Uterus (tissue), 4 donors: ENCODE measurements at places on chromosomes 6 and 20. TPM values are rescaled to one million over a fixed set of nuclear protein-coding genes. Genes with fewer than 3 reads are reported as not detected.

Gene TINAG
- total RNA-seq = not detected

Gene FABP7
- not detected for total RNA-seq

Gene NFATC2
- 11.9 TPM for total RNA-seq

Gene C6orf58
- total RNA-seq = 0.28 TPM

- DNase-seq = no peak
- H3K27me3 ChIP-seq = no peaks in the 10 kb centered on the region
- no peaks in the 10 kb centered on the region for H3K36me3 ChIP-seq
- no peak overlapping the region for H3K4me3 ChIP-seq
- no peaks in the 10 kb centered on the region for H3K4me1 ChIP-seq
- H3K27ac ChIP-seq = no peak overlapping the region
These were observed 2.9 kb downstream of the FNDC1 start for GRCh38 chr6:159172091-159172491.

DNA sequence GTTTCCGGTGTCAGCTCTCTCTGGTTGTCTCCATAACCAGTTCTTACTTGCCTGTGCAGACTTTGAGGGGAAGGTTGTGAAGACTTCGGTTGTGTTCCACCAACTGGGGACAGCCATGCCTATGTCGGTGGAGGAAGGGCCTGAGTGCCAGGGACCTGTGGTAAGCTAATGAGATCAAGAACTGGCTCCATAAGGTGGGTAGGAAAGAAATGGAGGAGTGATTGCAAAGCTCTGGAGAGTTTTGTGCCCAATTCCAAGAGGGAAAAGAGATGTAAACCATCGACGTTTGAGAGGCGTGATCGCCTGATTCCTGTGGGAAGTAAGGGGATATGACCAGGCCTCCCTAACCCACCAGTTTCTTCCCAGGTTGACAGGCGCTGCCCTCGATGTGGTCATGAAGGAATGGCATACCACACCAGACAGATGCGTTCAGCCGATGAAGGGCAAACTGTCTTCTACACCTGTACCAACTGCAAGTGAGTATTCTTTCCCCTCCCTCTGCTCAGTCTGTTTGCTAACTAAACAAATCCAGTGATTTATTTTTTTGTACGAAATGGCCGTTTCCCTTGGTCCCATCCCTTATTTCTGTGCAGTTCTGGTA is 893 bp downstream of the POLR1H start:
- H3K4me1 ChIP-seq = peaks cover 7% of the 10 kb centered on the region
- DNase-seq = no peak
- no peaks in the 10 kb centered on the region for H3K36me3 ChIP-seq
- no peaks in the 10 kb centered on the region for H3K27me3 ChIP-seq
- H3K27ac ChIP-seq = peak overlapping the region; percentile 95

- no peak overlapping the region for H3K4me3 ChIP-seq
- no peaks in the 10 kb centered on the region for H3K27me3 ChIP-seq
These were observed 149.7 kb downstream of the MRPL14 start for GRCh38 chr6:43977404-43978111.

- peak overlapping the region; percentile 79 for H3K27ac ChIP-seq
- no peak overlapping the region for H3K4me3 ChIP-seq
- no peaks in the 10 kb centered on the region for H3K36me3 ChIP-seq
- peak; percentile 72 for DNase-seq
- H3K4me1 ChIP-seq = no peaks in the 10 kb centered on the region
These were observed 69.6 kb downstream of the JAG1 start for GRCh38 chr20:10603971-10604864.

GRCh38 chr6:78749326-78749725 is 118.0 kb upstream of the IRAK1BP1 start:
- H3K36me3 ChIP-seq = no peaks in the 10 kb centered on the region
- no peaks in the 10 kb centered on the region for H3K27me3 ChIP-seq
- DNase-seq = no peak
- no peak overlapping the region for H3K4me3 ChIP-seq
- no peak overlapping the region for H3K27ac ChIP-seq

GRCh38 chr6:32073101-32073500 is 34.9 kb downstream of the CYP21A2 start:
- no peak overlapping the region for H3K4me3 ChIP-seq
- no peak for DNase-seq
- H3K27me3 ChIP-seq = no peaks in the 10 kb centered on the region
- H3K27ac ChIP-seq = no peak overlapping the region

DNA sequence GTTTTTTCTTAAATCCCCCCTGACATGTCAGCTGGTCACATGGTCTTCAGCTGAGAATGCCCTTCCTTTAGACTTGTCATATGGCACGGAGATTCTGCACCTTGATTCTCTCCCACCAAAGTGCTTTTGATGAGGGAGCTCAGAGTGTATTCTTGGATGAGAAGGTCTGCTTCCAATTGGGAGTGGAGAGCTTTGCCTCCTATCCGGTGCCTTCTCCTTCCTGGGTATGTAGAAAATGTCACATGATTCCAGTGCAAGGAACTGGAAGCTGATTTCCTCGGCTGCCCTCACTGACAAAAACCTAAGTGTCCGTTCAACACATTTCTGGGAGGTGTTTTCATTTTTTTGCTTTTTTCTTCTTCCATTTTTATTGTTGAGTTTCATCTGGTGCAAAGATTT is 197.2 kb downstream of the TFAP2C start:
- H3K27ac ChIP-seq = peak overlapping the region; percentile 89
- no peaks in the 10 kb centered on the region for H3K4me1 ChIP-seq
- H3K27me3 ChIP-seq = no peaks in the 10 kb centered on the region
- peak overlapping the region; percentile 13 for H3K4me3 ChIP-seq

GRCh38 chr20:9439806-9440205 is 74.6 kb upstream of the LAMP5 start:
- H3K36me3 ChIP-seq = no peaks in the 10 kb centered on the region
- no peaks in the 10 kb centered on the region for H3K4me1 ChIP-seq
- H3K27me3 ChIP-seq = no peaks in the 10 kb centered on the region
- no peak overlapping the region for H3K27ac ChIP-seq
- DNase-seq = no peak
- H3K4me3 ChIP-seq = no peak overlapping the region

DNA sequence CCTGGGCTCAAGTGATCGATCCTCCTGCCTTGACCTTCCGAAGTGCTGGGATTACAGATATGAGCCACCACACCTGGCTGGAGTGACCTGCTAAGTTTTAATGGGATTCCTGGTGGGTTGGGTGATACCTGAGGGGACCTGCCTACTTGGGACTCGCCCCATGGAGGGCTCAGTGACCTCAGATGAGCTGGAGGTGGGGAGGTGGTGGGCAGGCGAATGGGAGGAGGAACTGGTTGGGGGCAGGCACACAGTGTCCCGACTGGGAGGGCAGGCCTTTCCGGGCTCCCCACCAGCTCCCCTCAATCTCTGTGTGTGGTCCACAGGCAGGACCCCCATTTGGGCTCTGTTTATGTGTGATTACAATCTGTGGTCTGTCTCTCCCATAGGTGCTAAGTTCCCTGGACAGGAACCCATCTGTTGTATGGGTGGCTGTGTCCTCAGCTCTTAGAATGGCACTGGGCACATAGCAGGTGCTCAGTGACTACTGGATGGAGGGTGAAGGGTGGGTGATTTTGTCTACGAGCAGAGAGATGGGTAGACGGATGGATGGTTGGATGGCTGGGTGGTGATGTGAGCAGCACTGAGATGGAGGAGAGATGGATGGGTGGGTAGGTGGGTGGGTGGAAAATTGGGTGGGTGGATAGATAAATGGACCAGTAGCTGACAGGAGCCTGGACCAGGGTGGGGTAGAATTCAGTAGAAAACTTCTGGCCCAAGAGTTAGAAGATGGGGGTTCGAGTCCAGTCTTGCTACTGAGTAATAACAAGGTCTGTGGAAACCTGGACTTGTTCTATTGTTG is 23.8 kb downstream of the CEBPB start:
- no peak overlapping the region for H3K27ac ChIP-seq
- no peaks in the 10 kb centered on the region for H3K4me1 ChIP-seq
- H3K27me3 ChIP-seq = no peaks in the 10 kb centered on the region
- no peaks in the 10 kb centered on the region for H3K36me3 ChIP-seq
- DNase-seq = no peak

- no peaks in the 10 kb centered on the region for H3K4me1 ChIP-seq
- H3K4me3 ChIP-seq = no peak overlapping the region
- no peaks in the 10 kb centered on the region for H3K36me3 ChIP-seq
- H3K27ac ChIP-seq = no peak overlapping the region
These were observed 62.6 kb downstream of the VGLL2 start for GRCh38 chr6:117328005-117328389.

- DNase-seq = no peak
- no peaks in the 10 kb centered on the region for H3K27me3 ChIP-seq
- no peak overlapping the region for H3K4me3 ChIP-seq
- H3K36me3 ChIP-seq = no peaks in the 10 kb centered on the region
- no peaks in the 10 kb centered on the region for H3K4me1 ChIP-seq
- H3K27ac ChIP-seq = no peak overlapping the region
These were observed 326.4 kb upstream of the KHDRBS2 start for GRCh38 chr6:62612471-62612870.

DNA sequence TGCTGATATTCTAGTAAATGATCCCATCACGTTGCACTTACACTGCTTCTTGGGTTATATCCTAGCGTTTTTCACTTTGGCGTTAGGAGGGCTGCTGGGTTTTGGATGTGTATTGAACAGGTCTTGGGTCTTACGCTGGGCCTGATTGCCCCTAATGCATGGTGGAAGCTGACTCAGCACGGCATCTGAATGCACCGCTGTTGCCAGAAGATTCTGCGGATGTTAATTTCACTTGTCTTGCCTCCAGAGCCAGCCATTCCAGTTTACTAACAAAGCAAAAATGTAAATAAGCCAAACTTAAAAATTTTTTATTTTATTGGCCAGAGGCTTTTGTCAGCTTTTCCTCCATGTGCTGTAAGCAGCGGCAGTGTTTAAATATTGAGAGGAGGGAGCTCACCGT is 233.5 kb downstream of the TMEM242 start:
- H3K27ac ChIP-seq = no peak overlapping the region
- H3K4me1 ChIP-seq = peaks cover 9% of the 10 kb centered on the region
- H3K36me3 ChIP-seq = no peaks in the 10 kb centered on the region
- H3K27me3 ChIP-seq = no peaks in the 10 kb centered on the region
- H3K4me3 ChIP-seq = no peak overlapping the region

GRCh38 chr6:164023535-164023934 is 609.0 kb downstream of the QKI start:
- no peaks in the 10 kb centered on the region for H3K4me1 ChIP-seq
- no peak overlapping the region for H3K27ac ChIP-seq
- H3K36me3 ChIP-seq = no peaks in the 10 kb centered on the region
- no peaks in the 10 kb centered on the region for H3K27me3 ChIP-seq

DNA sequence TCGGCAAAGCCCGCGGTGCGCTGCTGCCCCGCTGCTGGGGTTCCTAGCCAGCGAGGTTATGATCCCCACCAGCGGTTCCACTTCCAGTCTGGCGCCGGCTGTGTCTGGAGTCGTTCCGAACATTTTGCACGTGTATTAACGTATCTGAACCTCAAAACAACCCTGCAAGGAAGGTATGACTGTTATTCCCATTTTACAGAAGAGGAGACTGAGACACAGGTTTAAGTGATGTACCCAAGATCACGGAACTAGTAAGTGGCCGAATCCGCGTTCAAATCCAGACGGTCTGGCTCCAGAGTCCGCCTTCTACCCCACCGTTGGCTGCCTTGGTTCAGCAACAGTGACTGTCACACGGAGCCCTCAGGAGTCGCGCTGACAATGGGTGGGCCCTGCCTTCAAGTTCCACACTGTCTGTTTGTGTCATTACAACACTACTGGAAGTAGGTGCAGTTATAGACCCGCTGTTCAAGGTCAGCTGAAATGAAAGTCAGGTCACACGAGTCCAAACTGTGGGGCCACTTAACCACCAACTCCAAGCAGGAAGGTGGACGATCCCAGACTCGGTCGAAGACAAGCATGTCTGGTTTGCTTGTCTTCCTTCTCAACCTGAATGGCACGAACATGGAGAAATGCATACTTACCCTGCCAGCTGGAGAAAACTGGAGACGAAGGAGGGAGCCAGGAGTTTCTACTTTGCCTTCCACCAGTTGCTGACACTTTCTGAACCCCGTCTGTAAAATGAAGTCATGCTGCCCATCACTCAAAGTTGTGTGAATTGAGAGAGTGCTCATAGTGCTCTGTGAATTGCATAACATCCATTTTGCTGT is 803 bp upstream of the SRXN1 start:
- no peaks in the 10 kb centered on the region for H3K27me3 ChIP-seq
- DNase-seq = no peak
- H3K4me3 ChIP-seq = peak overlapping the region; percentile 77

DNA sequence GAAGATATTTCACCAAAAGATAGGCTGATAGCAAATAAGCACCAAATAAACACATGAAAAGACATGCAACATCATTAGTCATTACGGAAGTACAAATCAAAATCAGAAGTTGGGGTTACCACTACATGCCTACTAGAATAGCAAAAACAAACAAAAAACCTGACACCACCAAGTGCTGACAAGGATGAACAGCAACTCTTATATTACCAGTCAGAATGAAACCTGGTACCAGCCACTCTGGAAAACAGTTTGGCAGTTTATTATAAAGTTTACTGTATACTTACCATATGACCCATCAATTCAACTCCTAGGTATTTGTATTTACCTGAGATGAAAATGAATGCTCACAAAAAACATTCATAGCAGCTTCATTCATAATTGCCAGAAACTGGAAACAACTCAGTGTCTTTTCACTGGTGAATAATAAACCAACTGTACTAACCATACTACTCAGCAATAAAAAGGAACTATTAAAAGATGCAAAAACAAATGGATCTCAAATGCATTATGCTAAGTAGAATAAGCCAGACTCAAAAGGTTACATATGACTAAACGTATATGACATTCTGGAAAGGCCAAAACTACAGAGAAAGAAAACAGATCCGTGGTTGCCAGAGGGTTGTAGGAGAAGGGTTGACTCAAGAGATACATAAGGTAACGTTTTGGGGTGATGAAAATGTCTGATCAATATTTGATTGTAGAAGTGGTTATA is 33.0 kb downstream of the NUP153 start:
- no peaks in the 10 kb centered on the region for H3K36me3 ChIP-seq
- H3K4me1 ChIP-seq = no peaks in the 10 kb centered on the region
- no peak for DNase-seq
- no peak overlapping the region for H3K4me3 ChIP-seq
- no peak overlapping the region for H3K27ac ChIP-seq
- H3K27me3 ChIP-seq = no peaks in the 10 kb centered on the region

DNA sequence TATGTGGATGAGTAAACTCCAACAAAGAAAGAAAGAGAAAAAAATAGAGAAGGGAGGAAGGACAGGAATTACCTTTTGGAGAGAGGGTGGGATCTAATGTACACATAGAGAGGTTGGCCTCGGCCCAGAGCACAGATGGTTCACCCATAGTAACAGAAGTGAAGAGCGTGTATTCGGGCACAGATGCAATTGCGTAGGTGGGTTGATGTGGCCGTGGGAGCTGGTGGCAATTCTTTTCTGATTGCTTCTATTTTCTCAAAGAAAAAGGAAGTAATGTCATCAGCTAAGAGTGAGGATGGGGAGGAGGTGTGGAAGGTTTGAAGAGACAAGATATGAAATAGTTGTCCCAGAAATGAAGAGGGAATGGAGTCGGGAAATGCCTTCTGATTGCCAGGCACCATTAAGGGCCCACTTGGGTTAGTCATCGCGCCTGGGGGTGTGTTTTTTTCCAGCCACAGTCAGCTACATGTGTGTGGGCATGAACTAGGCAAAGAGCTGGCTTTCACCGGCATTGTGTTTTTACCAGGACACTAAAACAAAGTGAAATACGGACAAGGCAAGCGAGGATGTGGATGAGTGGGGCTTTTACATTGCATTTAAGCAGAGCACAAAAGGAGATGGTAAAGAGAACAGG is 158.7 kb downstream of the SYNE1 start:
- H3K27ac ChIP-seq = no peak overlapping the region
- H3K4me3 ChIP-seq = no peak overlapping the region
- no peaks in the 10 kb centered on the region for H3K4me1 ChIP-seq
